ENCODE measurements at places on chromosomes 7 and 10. TPM values are rescaled to one million over a fixed set of nuclear protein-coding genes. Genes with fewer than 3 reads are reported as not detected.

The KIAA1549 gene
- 0.41 TPM for total RNA-seq

The HNRNPH3 gene
- total RNA-seq = 107 TPM

The GPRIN2 gene
- total RNA-seq = not detected

The VPS37D gene
- 0.41 TPM for total RNA-seq

The SPDYE11 gene
- total RNA-seq = not detected

The TMEM176A gene
- total RNA-seq = not detected

The PRRT4 gene
- 0.55 TPM for total RNA-seq

The ADAM22 gene
- total RNA-seq = 1.6 TPM

Data from activated naive CD4-positive, alpha-beta T cell treated with anti-CD3 and anti-CD28 coated beads, Interleukin-2, amount 10 ng/mL, durations not matched to agents 5 hours and 36 hours (primary cell).